ENCODE measurements at places on chromosomes 2 and 18.
A peak's percentile ranks its signal among the peaks of the same experiment; 100 is the strongest.

- DNase-seq = no peak
These were observed 26.0 kb upstream of the GALR1 start for GRCh38 chr18:77223653-77224052.

GRCh38 chr18:35368595-35368994, 8.5 kb downstream of the ZNF396 start:
- DNase-seq = no peak

GRCh38 chr2:133596701-133597393, 28.6 kb upstream of the NCKAP5 start:
- no peak for DNase-seq

- no peak for DNase-seq
These were observed 34.4 kb downstream of the PLEKHA3 start for GRCh38 chr2:178514664-178515063.

GRCh38 chr2:200158647-200159356, 147.7 kb upstream of the SPATS2L start:
- no peak for DNase-seq

GRCh38 chr2:135960656-135961551, 24.5 kb downstream of the DARS1 start:
- peak; percentile 3 for DNase-seq

- DNase-seq = no peak
These were observed 17.5 kb upstream of the CDC42EP3 start for GRCh38 chr2:37688771-37689468.

DNA sequence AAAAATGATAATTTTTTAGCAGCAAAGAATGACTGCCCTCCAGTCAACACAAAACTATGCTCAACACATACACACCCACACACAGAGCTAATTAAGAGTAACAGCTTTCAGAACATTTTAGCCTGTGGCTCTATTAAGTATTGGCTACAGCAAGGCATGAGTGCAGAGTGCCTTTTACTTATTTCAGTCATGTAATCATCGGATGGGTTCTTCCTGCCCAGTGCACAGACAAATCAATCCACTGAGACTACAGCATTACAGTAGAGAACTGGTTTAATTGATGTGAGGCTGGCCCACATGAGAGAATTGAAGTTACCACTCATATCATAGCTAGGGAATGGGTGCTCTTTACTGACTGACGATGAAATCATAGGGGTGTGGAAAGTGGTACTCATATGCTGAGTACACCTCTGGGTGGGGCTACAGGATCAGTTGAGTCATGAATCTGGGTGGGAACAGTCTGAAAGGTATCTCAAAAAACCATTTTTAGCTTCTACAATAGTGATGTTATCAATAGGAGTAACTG, 241.0 kb downstream of the FSIP2 start:
- DNase-seq = no peak

DNA sequence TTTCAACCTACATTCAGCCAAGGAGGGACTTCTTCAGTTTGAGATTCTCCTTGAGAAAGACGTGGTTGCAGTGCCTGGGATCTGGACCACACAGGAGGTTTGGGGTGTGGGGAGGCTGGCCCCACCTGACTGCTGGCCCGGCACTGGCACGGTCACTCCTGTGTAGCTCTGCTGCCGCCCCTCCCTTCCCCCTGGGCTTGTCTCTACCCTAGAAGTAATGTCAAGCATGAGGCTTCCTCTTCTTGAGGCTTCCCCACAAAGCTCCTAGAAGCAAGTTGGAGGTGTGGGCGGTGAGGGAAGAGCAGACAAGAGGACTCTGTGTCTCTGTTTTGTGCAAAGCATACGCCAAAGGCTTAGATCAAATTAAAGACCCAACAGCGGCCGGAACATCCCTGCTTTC, 8.7 kb downstream of the KLHL29 start:
- DNase-seq = no peak

DNA sequence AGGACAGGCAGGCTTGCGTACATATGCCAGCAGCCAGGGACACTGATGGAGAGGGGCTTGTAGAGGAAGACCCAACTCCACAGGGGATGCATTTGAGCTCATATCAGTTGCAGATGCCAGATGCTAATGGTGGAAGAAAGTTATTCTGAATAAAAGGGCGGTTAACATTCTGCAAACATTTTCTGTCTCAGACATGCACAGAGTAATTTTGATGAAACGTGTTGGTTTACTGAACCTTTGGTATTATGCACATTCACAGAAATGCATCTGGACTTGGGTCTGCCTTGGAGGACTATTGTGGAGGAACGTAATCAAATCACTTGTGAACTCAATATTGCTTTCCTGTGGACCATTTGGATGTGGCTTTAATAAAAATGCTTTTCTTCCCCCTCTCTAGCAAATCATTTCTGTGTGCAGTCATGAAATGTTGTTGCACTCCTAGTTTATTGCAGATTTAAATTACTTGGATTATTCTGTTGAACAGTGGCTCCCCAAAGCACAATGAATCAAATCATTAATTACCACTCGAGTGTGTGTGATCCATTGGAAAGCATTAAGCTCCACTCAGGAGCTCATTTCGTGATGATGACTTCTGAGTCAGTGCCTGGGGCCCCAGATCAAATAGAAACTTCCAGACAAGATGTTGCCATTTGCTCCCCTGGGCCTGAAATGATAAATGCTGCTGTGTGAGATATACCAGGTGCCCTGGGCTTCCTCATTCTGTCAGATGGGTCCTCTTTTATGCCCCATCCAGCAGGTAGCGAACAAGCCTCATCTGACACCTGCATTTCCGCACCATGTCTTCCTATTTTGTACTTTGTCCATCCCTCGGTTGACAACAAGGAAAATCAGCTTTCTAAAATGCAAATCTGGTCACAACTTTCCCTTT, 697.0 kb upstream of the HS6ST1 start:
- no peak for DNase-seq

GRCh38 chr2:9527995-9528787, 27.4 kb downstream of the ADAM17 start:
- DNase-seq = no peak

All from NCI-H1092 (cell line).